ENCODE measurements at places on chromosomes 3 and 15.

DNA sequence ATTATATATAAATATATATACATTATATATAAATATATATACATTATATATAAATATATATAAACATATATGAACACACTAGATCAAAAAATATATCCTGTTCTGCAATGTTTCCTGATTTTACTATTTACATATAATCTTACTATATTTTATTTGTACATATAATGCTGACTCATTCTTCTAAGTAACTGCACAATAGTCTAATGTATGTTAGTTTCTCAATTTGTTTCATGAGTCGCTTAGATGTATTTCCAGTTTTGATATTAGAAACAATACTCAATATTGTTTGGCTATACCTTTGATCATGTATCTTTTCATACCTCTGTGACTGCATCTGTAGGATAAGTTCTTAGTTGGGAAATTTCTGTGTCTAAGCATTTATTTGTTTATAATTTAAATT is 669.9 kb upstream of the CCDC54 start:
- no peak for DNase-seq

GRCh38 chr15:37860896-37861295 is 73.5 kb upstream of the TMCO5A start:
- DNase-seq, result no peak

GRCh38 chr3:81666502-81667121 is 94.8 kb downstream of the GBE1 start:
- no peak for DNase-seq

DNA sequence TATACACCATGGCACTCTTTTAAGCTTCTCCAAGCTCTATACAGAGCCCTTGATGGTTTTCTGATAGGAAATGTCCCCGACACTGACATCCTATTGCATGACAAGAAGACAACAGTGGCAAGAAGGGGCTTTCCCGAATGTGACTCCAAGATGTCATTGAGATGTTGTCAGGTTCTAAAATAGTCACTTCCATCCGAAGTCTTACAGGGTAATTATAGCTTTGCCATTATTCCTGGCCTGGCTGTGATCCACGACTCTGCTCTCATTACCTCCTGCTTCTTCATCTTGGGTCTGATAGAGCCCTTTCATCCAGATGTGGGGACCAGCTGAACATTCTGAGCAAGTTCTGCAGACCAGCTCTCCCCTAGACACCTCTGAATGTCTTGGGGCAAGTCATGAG is 40.6 kb upstream of the ADAMTS9 start:
- no peak for DNase-seq

DNA sequence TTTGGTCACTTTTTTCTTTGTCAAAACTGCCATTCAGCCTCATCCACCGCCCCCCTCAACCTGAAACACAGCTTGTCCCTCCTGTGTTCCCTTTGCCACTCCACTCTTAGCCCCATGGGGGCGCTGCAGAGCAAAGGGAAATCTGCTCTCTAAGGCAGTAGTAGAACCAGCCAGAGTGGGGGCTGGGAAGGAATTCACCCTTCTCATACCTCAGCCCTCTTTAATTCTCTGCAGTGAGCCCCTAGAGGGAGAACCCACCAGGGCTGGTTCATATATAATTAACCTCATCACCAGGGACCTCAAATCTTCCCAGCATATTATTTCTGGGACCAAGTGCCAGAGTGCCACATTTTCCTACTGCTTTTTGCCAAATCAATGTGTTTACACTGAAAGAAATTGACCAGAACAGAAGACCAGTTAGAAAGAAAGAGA is 2.8 kb upstream of the BCL6 start:
- DNase-seq, result peak; percentile 87

DNA sequence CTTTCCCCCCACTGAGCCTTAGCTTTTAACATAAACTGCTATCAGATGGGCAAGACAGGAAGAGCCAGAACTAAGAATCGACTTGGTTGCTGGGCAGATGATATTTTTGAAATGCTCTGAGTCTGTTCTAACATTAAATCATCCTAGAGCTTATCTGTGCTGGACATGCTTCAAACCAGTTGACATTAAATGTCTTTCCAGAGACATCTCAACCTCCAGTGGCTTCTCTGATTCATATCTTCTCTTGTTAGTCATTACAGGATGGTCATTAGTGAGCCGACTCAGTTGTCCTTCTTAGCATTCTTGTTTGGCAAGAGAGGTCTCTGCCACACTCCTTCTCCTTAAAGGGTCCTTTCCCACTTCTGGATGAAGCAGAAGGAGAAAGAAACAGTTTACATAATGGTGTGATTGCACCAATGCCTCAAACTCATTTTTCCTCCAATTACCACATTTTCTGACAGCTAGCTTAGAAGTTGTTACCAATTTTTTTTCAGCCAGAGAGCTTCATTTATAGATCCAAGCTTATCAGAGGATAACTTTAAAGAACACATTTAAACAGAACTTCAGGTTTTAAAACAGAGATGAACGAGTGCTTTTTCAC is 21.7 kb upstream of the SYN2 start:
- DNase-seq, result no peak

DNA sequence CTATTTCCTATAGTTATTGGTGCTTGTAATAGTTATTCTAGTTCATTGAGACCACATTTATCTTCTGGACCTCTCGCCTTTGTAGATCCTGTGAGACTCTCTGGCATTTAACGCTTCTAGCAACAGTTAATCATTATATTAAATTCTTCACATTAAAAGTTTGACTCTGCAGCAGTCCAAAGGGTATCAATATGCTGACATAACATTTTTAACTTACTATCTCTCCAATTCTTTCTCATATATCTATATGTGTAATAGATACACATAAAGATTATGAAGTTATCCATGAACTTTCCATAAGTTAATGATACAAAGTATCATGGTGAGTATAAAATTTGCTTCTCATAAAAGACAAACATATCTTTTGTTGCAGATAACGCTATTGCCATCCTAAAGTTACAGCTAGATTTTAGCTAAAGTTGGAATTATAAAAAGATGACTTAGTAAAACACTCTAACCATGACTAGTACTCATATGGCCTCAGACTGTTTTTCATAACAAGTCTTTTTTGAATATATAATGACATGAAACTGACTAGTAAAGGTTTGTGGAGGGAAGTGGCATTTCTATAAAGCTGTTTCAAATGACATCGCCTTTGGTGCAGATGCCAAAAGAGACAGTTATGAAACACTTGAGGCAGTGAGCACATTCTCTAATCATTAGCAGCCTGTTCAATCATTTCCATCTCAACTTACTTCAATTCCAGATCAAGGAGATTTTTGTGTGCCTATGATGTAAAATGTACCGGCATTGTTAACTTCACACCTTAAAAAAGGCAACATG is 379.3 kb upstream of the CBLB start:
- no peak for DNase-seq

DNA sequence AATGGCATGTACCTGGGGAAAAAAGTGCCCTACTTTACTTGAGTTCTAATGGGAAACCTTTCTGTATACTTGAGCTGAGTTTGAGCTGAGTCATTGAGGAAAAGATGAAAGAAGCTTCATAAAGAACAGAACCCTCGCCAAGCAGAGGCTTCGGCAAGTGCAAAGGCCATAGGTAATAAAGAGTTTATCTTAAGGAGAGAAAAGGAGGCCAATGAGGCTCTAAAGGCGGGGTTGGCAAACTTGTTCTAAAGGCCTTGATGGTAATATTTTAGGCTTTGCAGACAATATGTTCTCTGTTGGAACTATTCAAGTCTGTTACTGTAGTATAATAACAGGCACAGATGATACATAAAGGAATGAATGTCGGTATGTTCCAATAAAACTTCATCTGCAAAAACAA is 17.6 kb upstream of the TRAT1 start:
- no peak for DNase-seq

- no peak for DNase-seq
Observed at GRCh38 chr3:77147836-77148578, 108.1 kb downstream of the ROBO2 start.

DNA sequence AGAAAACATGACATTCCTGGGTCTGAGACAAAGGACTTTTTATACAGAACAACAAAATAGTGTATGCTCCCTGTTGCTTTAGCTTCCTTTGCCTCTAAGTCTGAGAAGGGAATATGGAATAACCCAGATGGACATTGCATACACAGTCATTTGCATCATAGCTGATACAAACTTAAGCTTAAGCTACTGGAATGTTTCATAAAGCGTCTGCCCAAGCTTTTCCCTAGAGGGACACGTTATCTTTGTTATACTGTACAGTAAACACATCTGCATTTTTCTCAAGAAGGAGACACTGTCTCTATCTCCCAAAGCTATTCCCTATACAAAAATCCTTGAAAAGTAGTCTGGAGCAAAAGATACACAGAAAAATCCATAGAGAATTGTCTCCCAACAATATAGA is 775.0 kb downstream of the DIPK2A start:
- DNase-seq, result no peak

DNA sequence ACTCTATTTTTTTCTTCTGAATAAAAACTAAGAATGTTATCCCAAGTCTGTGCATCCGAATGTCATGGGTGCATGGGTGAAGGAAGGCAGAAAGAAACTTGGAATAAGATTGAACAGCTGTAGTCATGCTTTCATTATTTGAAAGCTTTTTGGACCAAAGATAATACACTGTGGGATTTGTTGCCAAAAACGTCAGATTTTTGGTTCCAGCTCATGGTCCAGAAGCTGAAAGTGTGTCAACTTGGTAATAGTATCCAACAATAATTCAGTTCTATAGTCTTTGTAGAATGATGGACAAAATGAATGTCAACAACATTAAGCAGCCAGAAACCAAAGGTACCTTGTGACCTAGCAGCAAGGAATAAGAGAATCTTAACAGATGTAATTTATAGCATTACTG is 327.9 kb upstream of the ADAMTS9 start:
- DNase-seq, result no peak

DNA sequence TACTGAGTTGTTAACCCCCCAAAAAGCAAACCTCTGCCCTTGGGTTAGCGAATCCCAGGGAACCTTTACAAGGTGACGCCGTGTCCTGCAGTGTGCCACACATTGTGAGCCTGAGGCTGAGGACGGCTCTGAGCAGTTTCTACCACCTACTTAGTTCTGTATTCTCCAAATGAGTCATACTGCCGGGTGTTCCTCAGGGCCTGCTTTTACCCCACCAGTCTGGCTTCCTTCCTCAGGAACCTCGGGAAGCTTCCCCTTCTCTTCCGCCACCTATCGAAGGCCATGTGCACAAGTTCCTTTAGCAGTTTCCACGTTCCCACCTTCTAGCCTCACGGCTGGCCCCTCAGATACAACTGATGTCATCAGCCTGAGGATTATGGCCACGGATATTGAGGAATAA is 384.0 kb upstream of the TPM1 start:
- DNase-seq, result no peak

- DNase-seq, result no peak
Observed at GRCh38 chr3:99562990-99563607, 75.3 kb upstream of the COL8A1 start.

DNA sequence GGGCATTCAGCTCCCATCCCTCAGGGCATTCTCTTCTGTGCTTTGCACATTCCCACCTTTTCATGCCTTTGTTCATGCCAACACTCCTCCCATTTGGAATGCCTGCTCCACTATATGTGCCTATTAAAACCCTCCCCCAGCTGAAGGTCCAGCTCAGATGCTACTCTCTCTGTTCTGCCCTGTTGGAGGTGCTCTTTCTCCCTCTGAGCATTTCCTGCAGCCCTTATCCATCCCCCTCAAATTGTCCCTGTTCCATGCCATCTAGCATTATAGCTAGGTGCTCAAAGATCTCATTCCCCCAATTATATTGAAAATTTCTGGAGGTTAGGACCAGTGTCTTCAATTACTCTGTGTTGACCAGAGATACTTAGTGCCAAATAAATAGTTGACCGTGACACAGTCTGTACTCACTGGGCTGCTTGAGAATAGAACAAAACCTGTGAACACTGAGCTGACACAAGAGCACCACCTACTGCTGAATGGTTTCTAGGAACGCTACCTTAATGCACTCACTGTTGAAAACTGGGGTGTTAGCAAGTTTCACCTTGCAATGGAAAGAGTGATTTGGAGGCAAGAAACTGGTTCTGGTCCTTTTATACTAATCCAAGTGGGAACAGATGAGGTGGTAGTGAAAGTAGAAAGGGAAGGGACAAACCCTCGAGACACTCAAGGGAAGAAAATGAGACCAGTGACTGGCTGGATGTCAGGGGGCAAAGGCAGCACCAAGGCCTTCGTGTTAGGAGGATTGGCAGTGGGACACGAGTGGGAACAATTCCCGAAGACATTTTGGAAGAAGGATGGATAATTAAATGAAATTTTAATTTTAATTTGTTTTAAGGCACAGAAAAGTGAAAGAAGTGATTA is 289.8 kb upstream of the ROPN1 start:
- no peak for DNase-seq

- no peak for DNase-seq
Observed at GRCh38 chr3:168047190-168047795, 48.4 kb downstream of the GOLIM4 start.
